ENCODE measurements at places on chromosomes 13 and 19. TPM values are rescaled to one million over a fixed set of nuclear protein-coding genes. Genes with fewer than 3 reads are reported as not detected.

Gene ZNF677
- polyA plus RNA-seq: 7.5 TPM

- peaks cover 14% of the 10 kb centered on the region for H3K4me1 ChIP-seq
- no peaks in the 10 kb centered on the region for H3K36me3 ChIP-seq
- H3K27me3 ChIP-seq: no peaks in the 10 kb centered on the region
- DNase-seq: no peak
- no peak overlapping the region for H3K27ac ChIP-seq
- H3K4me3 ChIP-seq: no peak overlapping the region
Measured at GRCh38 chr13:114124431-114124830, 8.0 kb downstream of the RASA3 start.

DNA sequence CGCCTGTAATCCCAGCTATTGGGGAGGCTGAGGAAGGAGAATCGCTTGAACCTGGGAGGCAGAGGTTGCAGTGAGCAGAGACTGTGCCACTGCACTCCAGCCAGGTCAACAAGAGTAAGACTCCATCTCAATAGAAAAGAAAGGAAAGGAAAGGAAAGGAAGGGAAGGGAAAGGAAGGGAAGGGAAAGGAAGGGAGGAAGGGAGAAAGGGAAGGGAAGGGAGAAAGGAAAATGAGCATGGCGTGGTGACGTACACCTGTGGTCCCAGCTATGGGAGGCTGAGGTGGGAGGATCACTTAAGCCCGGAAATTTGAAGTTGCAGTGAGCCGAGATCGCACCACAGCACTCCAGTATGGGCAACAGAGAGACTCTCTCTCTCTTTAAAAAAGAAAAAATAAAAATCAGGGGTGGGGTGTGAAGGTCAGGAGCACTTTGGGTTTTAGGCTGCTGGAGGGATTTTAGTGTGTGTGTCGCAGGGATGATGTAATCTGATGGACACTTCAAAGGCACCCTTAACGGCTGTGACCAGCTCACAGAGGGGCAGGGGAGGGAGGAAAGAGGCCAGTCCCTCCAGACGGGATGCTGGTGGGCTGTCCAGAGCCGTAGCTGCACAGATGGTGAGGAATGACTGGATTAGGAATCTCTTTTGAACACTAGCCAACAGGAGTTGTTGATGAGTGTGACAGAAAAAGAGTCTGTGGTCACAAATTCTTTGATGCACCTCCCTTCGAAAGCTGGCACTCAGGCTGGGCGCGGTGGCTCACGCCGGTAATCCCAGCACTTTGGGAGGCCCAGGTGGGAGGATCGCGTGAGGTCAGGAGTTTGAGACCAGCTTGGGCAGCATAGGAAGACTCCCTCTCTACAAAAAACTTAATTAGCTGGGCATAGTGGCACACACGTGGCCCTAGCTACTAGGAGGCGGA, 27.6 kb downstream of the TMPRSS9 start:
- H3K27ac ChIP-seq: no peak overlapping the region
- H3K27me3 ChIP-seq: no peaks in the 10 kb centered on the region
- no peak overlapping the region for H3K4me3 ChIP-seq
- peaks cover 4% of the 10 kb centered on the region for H3K4me1 ChIP-seq
- DNase-seq: no peak

DNA sequence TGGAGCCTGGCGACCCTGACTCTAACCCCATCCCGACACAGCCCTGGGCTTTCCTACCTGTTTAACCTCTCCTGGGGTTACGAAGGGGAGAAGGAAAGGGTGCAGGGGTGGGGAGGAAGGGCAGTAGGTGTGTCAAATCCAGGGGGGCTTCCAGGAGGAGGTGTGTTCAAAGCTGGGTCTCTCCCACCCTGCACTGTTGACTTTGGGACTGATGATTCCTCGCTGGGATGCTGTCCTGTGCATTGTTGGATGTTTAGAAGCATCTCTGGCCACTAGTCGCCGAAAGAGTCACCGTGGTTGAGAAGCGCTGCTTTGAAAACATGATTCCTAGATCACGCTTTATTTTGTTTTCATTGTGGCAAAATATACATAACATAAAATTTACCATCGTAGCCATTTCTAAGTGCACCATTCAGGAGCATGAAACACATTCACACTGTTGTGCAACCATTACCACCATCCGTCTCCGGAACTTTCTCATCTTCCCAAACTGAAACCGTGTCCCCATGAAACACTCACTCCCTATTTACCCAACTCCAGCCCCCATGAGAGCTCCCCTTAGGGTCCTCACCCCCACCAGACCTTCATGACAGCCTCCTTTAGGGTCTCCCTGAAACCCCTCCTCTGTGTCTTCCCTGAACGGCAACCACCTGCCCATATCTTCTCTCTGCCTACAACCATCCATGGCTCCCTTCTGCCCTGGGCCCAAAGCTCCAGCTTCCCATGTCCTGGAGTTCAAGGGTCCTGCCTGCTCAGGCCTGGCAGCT, 4.4 kb upstream of the FCER2 start:
- H3K27me3 ChIP-seq: peaks cover 2% of the 10 kb centered on the region
- peaks cover 9% of the 10 kb centered on the region for H3K4me1 ChIP-seq
- H3K36me3 ChIP-seq: no peaks in the 10 kb centered on the region
- H3K4me3 ChIP-seq: no peak overlapping the region
- no peak overlapping the region for H3K27ac ChIP-seq
- no peak for DNase-seq

Gene GPR4
- polyA plus RNA-seq: 2.9 TPM

GRCh38 chr19:23718802-23719201, 31.8 kb upstream of the ZNF675 start:
- H3K27me3 ChIP-seq: peaks cover 12% of the 10 kb centered on the region
- H3K27ac ChIP-seq: no peak overlapping the region
- no peaks in the 10 kb centered on the region for H3K36me3 ChIP-seq
- DNase-seq: no peak
- no peaks in the 10 kb centered on the region for H3K4me1 ChIP-seq

- peaks cover 11% of the 10 kb centered on the region for H3K27me3 ChIP-seq
- no peaks in the 10 kb centered on the region for H3K36me3 ChIP-seq
- peaks cover 18% of the 10 kb centered on the region for H3K4me1 ChIP-seq
- no peak overlapping the region for H3K27ac ChIP-seq
- no peak overlapping the region for H3K4me3 ChIP-seq
Measured at GRCh38 chr13:94416454-94417080, 62.9 kb downstream of the DCT start.

DNA sequence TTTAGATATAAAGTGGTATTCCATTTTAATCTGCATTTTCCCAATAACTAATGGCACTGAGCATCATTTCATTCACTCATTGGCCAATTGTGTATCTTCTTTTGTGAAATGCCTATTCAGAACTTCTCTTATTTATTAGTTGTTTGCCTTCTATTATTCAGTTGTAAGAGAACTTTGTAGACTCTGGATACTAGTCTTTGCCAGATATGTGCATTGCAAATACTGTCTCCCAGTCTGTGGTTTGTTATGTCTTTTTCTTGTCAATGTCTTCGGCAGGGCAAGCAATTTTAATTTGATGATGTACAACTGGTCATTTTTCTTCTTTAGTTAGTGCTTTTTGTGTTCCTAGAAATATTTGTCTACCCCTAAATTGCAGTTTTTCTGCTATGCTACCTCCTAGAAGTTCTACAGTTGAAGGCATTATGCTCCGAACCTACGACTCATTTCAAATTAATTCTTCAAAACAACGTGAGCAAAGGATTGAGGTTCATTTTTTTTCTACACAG, 115.9 kb downstream of the TSHZ3 start:
- no peak for DNase-seq
- H3K27me3 ChIP-seq: no peaks in the 10 kb centered on the region
- H3K36me3 ChIP-seq: no peaks in the 10 kb centered on the region
- H3K4me1 ChIP-seq: no peaks in the 10 kb centered on the region
- no peak overlapping the region for H3K4me3 ChIP-seq
- no peak overlapping the region for H3K27ac ChIP-seq

All from stomach (tissue), 19 donors.